Thymus (tissue), 14 donors: ENCODE measurements at places on chromosomes 7 and 10. TPM values are rescaled to one million over a fixed set of nuclear protein-coding genes. Genes with fewer than 3 reads are reported as not detected.

GRCh38 chr10:131772441-131772840, 128.4 kb upstream of the PPP2R2D start:
- H3K4me3 ChIP-seq: no peak overlapping the region
- H3K27ac ChIP-seq: no peak overlapping the region
- H3K27me3 ChIP-seq: no peaks in the 10 kb centered on the region
- DNase-seq: no peak
- H3K4me1 ChIP-seq: no peaks in the 10 kb centered on the region

DNA sequence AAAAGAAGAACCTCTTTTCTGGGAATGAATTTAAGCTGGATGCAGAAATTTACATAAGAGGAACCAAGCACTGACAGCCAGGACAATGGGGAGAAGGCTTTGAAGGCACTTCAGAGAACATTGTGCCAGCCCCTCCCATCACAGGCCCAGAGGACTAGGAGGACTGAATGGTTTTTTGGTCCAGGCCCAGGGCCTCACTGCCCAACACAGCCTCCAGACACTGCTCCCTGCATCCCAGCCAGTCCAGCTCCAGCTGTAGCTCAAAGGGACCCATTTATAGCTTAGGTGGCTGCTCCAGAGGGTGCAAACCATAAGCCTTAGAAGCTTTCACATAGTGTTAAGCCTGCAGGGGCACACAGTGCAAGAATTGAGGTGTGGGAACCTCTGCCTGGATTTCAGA, 142.1 kb downstream of the DPY19L1 start:
- no peak overlapping the region for H3K4me3 ChIP-seq
- H3K27ac ChIP-seq: no peak overlapping the region
- H3K27me3 ChIP-seq: no peaks in the 10 kb centered on the region
- DNase-seq: no peak
- no peaks in the 10 kb centered on the region for H3K4me1 ChIP-seq
- H3K36me3 ChIP-seq: no peaks in the 10 kb centered on the region

DNA sequence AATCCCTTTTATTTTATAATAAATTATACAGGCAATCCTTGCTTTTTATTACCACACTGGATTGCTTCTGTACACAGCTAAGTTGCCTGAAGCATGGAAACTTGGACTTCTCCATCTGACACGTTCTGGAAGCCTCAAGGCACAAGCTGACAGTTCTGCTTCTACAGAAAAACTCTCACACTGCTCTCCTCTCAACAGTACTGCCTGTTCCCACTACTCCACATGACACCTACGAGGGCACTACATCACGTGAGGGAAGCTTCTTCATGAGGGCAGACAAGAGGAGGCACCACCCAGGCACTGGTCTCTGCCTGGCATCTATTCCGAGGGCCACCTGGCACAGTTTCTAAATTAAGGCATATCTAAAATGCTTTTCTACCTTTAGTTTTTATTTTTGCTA, 16.8 kb upstream of the FAM133B start:
- no peak overlapping the region for H3K4me3 ChIP-seq
- H3K4me1 ChIP-seq: no peaks in the 10 kb centered on the region
- no peak for DNase-seq
- H3K27me3 ChIP-seq: no peaks in the 10 kb centered on the region

GRCh38 chr10:131862548-131862947, 38.3 kb upstream of the PPP2R2D start:
- DNase-seq: no peak
- no peak overlapping the region for H3K4me3 ChIP-seq
- no peaks in the 10 kb centered on the region for H3K36me3 ChIP-seq
- H3K27ac ChIP-seq: no peak overlapping the region

- no peaks in the 10 kb centered on the region for H3K27me3 ChIP-seq
- no peak for DNase-seq
- no peak overlapping the region for H3K4me3 ChIP-seq
Observed at GRCh38 chr10:25018703-25019102, 2.3 kb downstream of the THNSL1 start.

DNA sequence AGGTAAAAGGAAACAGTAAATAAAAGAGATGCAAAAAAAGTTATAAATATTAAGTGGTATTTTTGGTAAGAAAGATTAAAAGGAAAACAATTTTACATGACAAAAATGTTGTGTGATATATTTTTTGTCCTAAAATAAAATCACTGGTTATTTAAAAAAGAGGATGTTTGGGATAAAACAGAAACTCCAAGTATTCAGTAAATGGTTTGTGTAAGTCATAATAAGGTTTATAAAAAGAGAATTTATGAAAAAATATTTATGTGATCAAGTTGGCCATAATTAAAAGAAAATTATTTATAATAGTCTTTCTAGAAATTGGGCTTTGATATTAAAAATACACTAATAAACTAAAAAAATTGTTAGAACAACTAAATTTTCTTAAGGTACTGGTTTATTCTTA, 38.2 kb upstream of the FIGNL1 start:
- H3K36me3 ChIP-seq: no peaks in the 10 kb centered on the region
- H3K4me1 ChIP-seq: no peaks in the 10 kb centered on the region
- no peak overlapping the region for H3K4me3 ChIP-seq
- no peak overlapping the region for H3K27ac ChIP-seq
- no peak for DNase-seq

- H3K4me1 ChIP-seq: no peaks in the 10 kb centered on the region
- H3K4me3 ChIP-seq: no peak overlapping the region
- no peaks in the 10 kb centered on the region for H3K27me3 ChIP-seq
Observed at GRCh38 chr10:59373071-59373470, 10.7 kb upstream of the FAM13C start.

DNA sequence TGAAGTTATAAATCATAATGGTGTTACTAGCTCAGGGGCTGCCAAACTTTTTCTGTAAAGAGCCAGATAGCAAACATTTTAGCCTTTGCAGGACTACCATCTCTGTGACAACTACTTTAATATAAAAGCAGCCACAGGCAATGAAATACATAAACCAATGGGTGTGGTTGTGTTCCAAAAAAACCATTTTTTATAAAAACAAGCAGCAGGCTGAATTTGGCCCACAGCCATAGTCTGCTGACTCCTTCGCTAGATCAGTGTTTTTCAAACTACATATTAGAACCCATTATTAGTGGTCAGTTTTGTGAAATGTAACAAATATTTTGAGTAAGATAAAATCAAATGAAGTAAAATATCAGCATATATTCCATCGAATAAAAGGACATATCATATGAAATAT, 13.6 kb downstream of the GNG11 start:
- no peaks in the 10 kb centered on the region for H3K36me3 ChIP-seq
- no peaks in the 10 kb centered on the region for H3K4me1 ChIP-seq
- no peak overlapping the region for H3K4me3 ChIP-seq
- DNase-seq: no peak
- no peak overlapping the region for H3K27ac ChIP-seq

DNA sequence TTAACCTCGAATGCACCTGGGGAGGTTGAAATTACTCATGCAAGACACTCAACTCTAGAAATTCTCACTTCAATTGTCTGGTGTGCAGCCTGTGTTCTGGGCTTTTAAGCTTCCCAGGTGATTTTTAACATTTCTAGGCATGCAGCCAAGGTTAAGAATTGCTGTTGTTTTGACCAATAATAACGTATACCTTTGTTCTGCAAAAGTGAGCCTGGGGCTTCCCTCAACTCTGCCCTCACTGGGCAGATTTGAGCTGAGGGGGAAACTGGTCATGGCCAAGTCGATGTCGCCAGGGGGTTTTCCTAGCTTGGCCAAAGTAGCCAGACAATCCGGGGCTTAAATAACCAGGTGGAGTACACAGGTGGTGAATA, 568 bp downstream of the PRSS2 start:
- no peak for DNase-seq
- no peaks in the 10 kb centered on the region for H3K36me3 ChIP-seq
- peaks cover 21% of the 10 kb centered on the region for H3K4me1 ChIP-seq
- H3K4me3 ChIP-seq: no peak overlapping the region
- H3K27me3 ChIP-seq: no peaks in the 10 kb centered on the region

DNA sequence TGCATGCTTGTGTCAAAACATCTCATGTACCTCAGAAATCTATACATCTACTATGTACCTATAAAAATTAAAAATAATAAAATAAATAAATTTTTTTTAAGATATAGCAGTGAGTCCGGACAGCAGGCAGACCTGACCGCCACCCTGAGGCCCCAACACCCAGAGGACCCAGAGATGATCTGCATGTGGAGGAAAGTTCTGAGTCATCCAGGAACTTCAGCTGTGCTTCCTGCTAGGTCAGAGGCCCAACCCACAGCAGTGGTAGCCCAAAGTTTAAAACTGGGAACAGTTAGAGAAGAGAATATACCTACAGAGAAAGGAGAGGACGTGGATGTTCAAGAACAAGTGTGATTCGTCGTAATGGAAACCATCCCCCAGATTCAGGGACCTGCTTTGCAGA, 683.7 kb upstream of the NRP1 start:
- H3K4me1 ChIP-seq: no peaks in the 10 kb centered on the region
- no peaks in the 10 kb centered on the region for H3K36me3 ChIP-seq
- H3K27ac ChIP-seq: no peak overlapping the region
- no peaks in the 10 kb centered on the region for H3K27me3 ChIP-seq
- no peak overlapping the region for H3K4me3 ChIP-seq

- H3K4me1 ChIP-seq: no peaks in the 10 kb centered on the region
- no peak for DNase-seq
- no peaks in the 10 kb centered on the region for H3K27me3 ChIP-seq
- no peak overlapping the region for H3K27ac ChIP-seq
Observed at GRCh38 chr7:33757563-33758165, 147.7 kb upstream of the BMPER start.

- no peaks in the 10 kb centered on the region for H3K36me3 ChIP-seq
- H3K4me3 ChIP-seq: no peak overlapping the region
- no peaks in the 10 kb centered on the region for H3K27me3 ChIP-seq
- no peaks in the 10 kb centered on the region for H3K4me1 ChIP-seq
Observed at GRCh38 chr7:48250441-48250951, 79.2 kb downstream of the ABCA13 start.

DNA sequence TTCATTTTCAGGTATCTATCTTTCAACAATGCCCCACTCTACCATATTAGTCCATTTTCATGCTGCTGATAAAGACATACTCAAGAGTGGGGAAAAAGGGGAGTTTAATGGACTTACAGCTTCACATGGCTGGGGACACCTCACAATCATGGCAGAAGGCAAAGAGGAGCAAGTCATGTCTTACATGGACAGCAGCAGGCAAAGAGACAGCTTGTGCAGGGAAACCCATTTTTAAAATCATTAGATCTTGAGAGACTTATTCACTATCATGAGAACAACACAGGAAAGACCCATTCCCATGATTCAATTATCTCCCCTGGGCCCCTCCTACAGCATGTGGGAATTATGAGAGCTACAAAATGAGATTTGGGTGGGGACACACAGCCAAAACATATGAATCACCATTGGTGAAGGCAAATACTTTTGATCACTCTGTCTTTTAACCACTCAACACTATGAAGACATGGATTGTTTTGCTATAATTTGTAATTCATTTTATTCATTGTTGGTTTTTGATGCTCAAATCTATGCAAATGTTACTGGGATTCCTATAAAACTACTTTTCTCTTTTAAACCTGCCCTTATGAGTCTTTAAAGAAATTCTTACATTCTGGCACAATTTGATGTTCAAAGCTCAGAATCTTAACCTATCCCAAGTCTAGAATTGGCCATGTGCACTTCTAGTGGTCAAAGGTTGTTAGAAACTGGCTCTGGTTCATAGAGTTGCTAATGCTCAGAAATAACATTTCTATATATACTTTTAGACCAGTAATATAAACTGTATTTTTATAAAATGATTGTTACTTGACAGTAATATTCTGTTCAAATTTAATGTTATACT, 15.3 kb downstream of the AKR1C4 start:
- no peak overlapping the region for H3K27ac ChIP-seq
- no peak for DNase-seq
- H3K4me3 ChIP-seq: no peak overlapping the region
- H3K36me3 ChIP-seq: no peaks in the 10 kb centered on the region
- no peaks in the 10 kb centered on the region for H3K27me3 ChIP-seq
- H3K4me1 ChIP-seq: no peaks in the 10 kb centered on the region

GRCh38 chr10:89228962-89229361, 21.8 kb upstream of the CH25H start:
- no peak for DNase-seq
- peaks cover 4% of the 10 kb centered on the region for H3K36me3 ChIP-seq
- no peaks in the 10 kb centered on the region for H3K27me3 ChIP-seq

GRCh38 chr10:65194555-65194954, 1673.4 kb downstream of the REEP3 start:
- no peak for DNase-seq
- no peak overlapping the region for H3K4me3 ChIP-seq
- no peak overlapping the region for H3K27ac ChIP-seq

DNA sequence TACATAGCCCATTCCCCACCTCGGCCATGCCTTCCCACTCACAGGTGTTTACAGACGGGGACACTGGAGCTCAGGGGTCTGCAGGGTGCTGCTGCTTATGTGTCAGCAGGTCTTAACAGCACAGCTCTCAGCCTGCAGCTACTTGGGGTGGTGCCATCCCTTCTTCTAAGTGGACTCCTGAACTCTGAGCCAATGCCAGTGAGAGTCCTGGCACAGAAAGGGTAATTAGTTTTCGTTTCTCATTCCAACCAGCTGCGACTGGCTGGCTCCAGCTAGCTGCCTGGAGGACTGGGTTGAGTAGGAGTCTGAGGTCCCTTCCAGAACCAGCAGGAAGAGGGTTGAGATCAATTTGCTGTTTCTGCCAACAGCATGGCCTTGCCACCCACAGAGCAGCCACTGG, 88.3 kb upstream of the AGK start:
- H3K4me3 ChIP-seq: no peak overlapping the region
- no peaks in the 10 kb centered on the region for H3K27me3 ChIP-seq
- no peaks in the 10 kb centered on the region for H3K36me3 ChIP-seq
- H3K4me1 ChIP-seq: peaks cover 2% of the 10 kb centered on the region

DNA sequence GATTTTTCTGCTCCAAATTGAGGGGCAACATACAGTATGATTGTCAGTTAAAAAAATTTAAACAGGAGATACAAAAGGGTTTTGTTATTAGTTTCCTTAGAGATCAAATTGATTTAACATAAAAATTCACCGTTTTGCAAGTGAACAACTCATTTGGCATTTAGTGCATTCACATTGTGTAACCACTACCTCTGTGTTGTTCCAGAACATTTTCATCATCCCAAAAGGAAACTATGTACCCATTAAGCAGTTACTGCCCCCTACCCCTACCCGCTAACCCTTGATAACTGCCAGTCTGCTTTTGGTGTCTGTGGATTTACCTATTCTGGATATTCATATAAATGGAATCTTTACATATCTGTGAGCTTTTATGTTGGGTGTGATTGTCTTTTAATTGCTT, 3.1 kb downstream of the ZRANB1 start:
- no peak overlapping the region for H3K27ac ChIP-seq
- peaks cover 10% of the 10 kb centered on the region for H3K36me3 ChIP-seq
- peaks cover 2% of the 10 kb centered on the region for H3K4me1 ChIP-seq
- DNase-seq: no peak
- H3K4me3 ChIP-seq: no peak overlapping the region

Gene AGFG2
- 7.4 TPM for total RNA-seq

Gene CREM
- total RNA-seq: 38.0 TPM

Gene CUL2
- 23.1 TPM for total RNA-seq

Gene NPFFR1
- total RNA-seq: 0.05 TPM

Gene PGAM2
- 31.0 TPM for total RNA-seq

Gene HOXA2
- total RNA-seq: 1.5 TPM

Gene GPR85
- 0.71 TPM for total RNA-seq

Gene NEUROD6
- not detected for total RNA-seq

Gene PRKCQ
- 55.2 TPM for total RNA-seq

Gene PHTF2
- total RNA-seq: 10.9 TPM

Gene EIF3A
- 67.8 TPM for total RNA-seq
